ENCODE measurements at places on chromosomes 12 and 14.

GRCh38 chr12:22283006-22283506 lies 51.5 kb downstream of the ST8SIA1 start:
- no peak for DNase-seq

DNA sequence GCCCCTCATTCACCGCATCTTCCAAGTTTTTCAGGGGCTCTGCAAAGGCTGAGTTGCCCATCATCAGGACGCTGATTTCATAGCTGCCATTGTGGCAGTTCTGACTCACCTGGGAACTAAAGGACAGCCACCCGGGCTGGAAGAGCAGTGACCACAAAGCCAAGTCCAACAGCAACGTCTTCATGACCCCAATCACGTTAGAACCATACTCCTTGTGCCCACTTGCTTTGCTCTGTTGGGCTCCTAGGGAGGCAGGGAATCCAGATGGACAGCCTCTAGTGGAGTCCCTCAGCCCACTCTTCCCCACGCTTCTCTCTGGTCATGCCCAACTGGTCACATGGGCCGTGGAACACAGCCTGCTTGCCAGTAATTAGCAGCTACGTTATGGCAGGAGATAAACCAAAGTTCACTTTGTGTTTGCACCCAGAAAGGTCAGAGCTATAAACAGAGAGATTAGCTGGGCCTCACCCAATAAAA lies at the start of gene GUCY2C:
Gene GUCY2C (minus strand): TSS at position 335 of the 477 bp plus-strand sequence. CDS start 151 bp downstream, at position 184.
- DNase-seq, result no peak

GRCh38 chr14:85596562-85596961 lies 66.6 kb downstream of the FLRT2 start:
- DNase-seq, result no peak

DNA sequence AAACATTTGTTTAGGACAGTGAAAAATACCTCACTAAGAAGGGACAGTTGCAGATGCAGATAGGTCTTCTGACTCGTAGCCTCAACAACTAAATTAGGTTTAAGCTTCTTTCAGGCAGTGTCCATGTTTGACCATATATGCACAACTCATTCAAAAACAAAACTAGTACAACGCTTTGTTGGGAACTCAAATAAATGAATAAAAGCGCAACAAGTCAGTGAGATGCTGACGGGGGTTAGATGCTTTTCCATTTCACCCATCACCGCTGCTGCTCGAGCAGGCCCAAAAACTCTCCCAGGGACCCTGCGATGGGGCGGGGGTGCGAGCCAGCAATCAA lies 633 bp downstream of the RPAP3 start:
- no peak for DNase-seq

GRCh38 chr14:84442521-84442920 lies 1087.4 kb upstream of the FLRT2 start:
- peak; percentile 54 for DNase-seq

- no peak for DNase-seq
These were observed 59.5 kb upstream of the ANKS1B start for GRCh38 chr12:100044266-100044665.

DNA sequence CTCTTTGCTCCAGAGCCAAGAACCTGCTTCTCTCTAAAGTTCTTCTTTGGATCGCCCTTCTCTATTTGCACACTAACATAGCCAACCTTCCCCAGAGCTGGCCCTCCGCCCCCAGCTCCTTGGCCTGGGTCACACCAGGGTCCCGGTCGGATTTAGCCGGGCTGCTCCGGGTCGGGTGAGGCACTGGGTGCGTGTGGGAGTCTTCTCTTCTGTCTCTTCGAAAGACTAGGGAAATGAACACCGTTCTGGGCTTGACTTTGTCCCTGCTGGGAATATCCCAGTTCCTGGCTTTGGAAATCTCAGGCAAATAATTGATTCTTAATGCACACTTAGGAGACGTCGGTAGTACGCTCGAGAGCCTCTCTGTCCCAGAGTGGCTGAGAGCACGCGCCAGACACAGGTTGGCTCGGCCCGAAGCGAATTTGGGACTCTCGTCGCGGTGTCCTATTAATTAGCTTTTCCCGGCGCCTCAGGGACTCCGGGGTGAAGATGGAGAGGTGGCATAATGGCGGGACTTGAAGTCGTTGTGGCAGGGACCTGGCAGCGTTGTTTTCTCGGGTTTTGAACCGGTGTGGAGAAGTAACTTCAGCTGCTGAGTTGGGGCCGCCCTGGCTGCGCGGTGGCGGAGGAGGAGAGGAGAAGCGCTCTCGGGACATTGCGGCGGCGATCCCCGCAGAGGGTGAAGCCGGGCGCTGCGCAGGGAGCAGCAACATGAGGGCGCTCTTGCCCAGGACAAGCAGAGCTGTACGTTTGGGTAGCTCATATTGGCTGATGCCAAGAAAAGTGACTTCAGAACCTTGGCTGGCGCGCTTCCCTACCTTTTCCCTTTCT lies 7.5 kb downstream of the FOXG1 start:
- DNase-seq, result no peak

- no peak for DNase-seq
These were observed 389.2 kb downstream of the EGLN3 start for GRCh38 chr14:33561488-33562175.

- DNase-seq, result no peak
These were observed 366.6 kb downstream of the NELL2 start for GRCh38 chr12:44509471-44509870.

- no peak for DNase-seq
These were observed 633.5 kb downstream of the RERGL start for GRCh38 chr12:17456486-17456885.

Measured in pons (tissue), 1 donor.